ENCODE measurements at places on chromosomes 2 and 18.

- DNase-seq: no peak
Measured at GRCh38 chr18:32349728-32350395, 120.8 kb downstream of the GAREM1 start.

- DNase-seq: no peak
Measured at GRCh38 chr18:79936641-79937040, 14.8 kb downstream of the SLC66A2 start.

DNA sequence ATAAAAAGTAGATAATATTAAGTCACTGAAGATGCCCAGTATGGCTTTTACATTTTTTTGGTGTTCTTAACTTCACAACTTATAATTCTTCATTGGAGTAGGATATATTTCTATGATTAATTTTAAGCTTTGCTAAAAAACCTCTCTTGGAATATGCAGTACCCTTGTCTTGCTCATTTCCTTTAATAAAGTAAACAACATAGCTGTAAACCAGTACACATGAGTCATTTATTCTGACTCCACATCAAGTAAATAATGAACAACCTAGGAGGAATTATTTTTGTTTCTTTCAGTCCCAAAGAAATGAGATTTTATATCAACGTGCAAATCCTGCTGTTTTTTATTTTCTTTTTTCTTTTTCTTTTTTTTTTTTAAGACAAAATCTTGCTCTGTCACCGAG lies 869.1 kb downstream of the CNTNAP5 start:
- DNase-seq: no peak

GRCh38 chr2:2804528-2804927 lies 473.5 kb upstream of the MYT1L start:
- DNase-seq: no peak

DNA sequence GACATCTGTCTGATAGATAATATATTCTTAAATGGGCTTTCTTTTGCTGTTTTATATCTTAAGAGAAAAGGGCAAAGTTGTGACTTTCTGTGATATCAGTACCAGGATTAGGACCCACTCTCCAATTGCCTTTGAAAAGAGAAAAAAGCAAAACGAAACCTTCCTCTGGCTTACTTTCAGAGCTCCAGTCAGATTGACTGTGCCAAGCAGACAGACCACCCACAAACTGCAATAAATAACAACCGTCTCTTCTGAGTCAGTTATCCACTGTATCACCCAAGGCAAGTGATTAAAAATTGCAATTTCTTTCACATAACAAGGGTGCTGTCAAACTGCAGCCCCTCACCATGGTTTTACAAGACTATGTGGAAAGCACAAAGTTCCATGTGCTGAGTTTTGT lies 230.5 kb upstream of the SETBP1 start:
- DNase-seq: no peak

GRCh38 chr2:18045230-18045629 lies 166.8 kb downstream of the KCNS3 start:
- DNase-seq: no peak

DNA sequence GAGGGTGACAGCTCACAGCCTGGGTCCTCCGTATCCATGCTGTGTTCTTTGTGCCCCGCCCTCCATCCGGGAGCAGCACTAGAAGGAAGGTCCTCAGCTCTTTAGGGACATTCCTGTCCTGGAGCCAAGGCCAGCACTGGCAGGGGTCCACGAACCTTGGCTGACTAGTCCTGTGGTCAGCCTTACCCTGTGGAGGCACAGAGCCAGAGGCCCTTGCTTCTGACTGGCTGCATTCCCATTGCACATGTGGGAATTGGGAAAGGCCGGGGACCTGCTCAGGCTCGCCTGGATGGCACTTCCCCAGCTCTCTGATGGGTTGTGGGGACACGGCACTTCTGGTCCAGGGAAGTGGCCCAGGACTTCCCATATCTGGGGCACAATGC lies 24.9 kb upstream of the RHOB start:
- DNase-seq: no peak

DNA sequence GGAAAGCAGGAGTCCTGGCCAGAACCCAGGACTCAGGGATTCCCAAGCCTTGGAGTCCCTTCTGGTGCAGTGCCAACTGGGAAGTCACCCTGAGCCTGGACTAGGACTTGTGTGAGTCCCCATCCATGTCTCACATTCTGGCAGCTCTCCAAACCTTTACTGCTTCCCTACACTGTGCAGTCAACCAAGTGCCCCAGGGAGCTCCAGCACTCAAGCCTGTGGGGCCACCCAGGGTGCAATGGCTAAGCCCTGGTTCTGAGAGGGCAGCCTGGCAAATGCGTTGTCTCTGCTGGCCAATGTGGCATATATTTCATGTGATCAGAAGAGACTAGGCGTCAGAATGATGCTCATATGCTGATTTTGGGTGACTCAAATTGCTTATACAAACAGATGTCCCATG lies 223.4 kb downstream of the SP3 start:
- no peak for DNase-seq

GRCh38 chr18:911486-911885 lies 6.8 kb downstream of the ADCYAP1 start:
- DNase-seq: no peak

DNA sequence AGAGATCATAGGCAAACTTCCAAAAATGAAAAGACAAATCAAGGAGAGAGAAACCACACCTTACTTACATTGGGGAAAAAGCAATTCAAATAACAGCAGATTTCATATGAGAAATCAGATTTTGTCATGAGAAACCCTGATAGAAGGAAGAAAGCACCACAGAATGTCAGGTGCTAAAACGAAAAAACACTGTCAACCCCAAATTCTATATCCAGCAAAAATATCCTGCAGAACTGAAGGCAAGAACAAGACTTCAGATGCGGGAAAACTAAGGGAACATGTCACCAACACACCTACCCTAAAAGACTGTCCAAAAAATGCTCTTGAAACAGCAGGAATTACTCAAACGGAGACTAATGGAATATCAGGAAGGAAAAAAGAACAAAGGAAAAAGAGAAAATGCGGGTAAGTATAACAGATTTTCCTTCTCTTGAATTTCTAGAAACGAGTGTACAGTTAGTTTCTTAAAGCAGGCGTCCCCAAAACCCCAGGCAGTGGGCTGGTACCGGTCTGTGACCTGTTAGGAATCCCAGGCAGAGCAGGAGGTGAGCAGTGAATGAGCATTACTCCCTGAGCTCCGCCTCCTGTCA lies 7.3 kb upstream of the ID2 start:
- no peak for DNase-seq

GRCh38 chr2:38464971-38465788 lies 88.1 kb upstream of the ATL2 start:
- no peak for DNase-seq

- DNase-seq: no peak
Measured at GRCh38 chr2:32963941-32964340, 17.2 kb downstream of the LTBP1 start.

- no peak for DNase-seq
Measured at GRCh38 chr18:79558196-79558932, 121.2 kb upstream of the CTDP1 start.

DNA sequence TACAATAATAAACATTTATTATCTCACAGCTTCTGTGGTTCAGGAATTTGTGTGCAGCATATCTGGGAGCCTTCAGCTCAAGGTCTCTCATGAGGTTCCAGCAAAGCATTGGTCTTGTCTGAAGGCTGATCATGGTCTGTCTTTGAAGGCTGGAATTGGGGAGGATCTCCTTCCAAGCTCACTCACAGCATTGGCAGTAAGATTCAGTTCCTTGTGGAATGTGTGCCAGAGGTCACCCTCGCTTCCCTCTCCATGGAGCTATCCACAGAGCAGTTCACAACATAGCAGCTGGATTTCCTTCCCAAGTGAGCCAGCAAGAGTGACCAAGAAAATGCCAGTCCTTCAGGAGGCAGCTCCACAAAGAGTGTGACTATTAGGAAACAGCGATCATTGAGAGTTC lies 202.2 kb upstream of the ST6GAL2 start:
- DNase-seq: no peak

- DNase-seq: no peak
Measured at GRCh38 chr2:215511454-215512346, 75.8 kb upstream of the FN1 start.

- no peak for DNase-seq
Measured at GRCh38 chr2:60936757-60937156, 55.4 kb downstream of the REL start.

GRCh38 chr18:77086656-77087392 lies 45.8 kb downstream of the MBP start:
- no peak for DNase-seq

DNA sequence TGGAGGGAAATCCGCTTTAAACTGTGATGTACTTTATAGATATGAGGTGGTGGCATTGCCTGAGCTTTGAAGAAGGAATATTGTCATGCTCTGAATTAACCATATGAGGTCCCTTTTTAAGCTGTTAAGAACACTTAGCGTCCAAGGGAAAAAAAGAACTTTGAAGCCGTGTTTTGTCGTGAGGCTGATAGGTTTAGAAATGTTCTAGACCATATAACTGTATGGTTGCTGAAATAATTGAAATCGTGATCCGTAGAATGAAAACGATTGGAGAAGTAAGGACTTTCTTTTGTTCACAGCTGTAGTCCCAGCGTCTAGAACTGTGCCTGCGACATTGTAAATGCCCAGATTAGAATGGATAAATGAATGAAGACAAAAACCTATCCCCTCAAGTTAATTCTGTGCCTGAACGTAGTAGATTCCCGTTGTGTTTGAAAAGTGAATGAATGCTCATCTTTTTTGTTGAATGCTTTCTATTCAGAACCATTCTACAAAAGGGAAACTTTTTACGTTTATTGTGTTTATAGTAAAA lies 1.5 kb downstream of the SMCHD1 start:
- DNase-seq: no peak

- no peak for DNase-seq
Measured at GRCh38 chr18:60372596-60372995, at the start of gene MC4R. MC4R (minus strand) TSS chr18:60372775; CDS start chr18:60372349, 426 bp downstream.

GRCh38 chr2:224807153-224807964 lies 91.2 kb upstream of the CCDC195 start:
- DNase-seq: no peak

- DNase-seq: no peak
Measured at GRCh38 chr2:204683384-204683783, 138.1 kb downstream of the PARD3B start.

GRCh38 chr2:190180313-190181122 lies 118.0 kb upstream of the MSTN start:
- peak; percentile 7 for DNase-seq

DNA sequence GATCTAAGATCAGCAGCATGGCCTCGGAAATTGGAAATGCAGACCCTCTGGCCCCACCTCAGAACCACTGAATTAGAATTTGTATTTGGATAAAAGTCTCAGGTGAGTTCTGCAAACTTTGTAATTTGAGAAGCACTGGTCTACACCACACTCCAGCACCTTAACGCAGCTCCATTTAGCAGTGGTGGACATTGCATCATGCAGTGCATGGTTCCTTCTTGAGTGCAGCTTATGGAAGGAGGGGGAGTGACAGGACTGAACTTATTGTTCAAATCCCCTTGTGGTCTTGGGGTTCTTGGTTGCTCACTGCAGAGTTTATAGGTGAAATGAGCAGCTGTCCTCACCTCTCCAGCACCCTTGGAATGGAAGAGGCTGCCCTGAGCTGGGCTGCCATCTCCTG lies 17.4 kb upstream of the STEAP3 start:
- DNase-seq: no peak

DNA sequence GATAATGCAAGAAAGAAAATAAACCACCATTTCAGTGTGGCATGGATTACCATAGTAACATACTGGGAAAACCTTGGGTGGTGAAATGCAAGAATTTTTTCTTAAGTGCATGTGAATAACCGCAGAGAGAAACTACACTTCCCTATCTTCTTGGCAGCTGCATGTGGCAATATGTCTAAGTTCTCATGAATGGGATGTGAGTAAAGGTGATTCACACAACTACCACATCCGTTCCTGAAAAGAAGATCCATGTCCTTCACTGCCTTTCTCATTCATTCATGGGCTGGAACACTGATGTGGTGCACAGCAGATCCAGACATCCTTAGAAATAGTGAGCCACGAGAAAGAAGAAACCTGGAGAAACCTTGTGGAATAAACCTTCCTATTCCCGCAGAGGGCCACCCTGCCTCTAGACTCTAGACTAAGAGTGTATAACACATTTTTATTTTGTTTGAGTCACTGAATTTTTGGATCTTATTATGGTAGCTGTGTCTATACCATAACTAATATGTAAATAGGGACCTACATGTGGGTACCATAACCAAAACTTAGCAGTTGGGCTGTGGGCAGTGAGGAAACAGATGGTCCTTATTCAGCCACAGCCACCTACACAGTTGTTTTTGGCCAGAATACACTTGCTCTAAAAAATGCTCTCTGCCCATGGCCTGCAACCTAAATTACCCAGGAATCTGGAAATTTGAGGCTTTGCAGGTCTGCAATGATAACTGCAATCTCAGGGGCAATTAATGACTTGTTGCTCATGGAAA lies 573.3 kb downstream of the LRP1B start:
- no peak for DNase-seq

DNA sequence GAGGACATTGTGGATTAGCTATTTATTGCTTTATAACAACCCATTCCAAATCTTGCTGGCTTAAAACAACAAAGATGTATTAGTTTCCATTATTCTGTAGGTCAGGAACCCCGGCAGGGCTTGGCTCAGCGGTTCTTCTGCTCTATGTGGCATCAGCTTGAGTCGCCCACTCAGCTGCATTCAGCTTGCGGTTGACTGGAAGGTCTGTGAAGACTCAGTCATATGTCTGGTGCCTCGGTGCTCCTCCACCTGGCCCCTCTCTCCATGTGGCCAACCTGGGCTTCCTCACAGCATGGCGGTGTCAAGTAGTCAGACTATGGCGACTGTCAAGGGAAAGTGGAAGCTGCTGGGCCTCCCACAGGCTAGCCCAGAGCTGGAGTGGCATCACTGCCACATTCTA lies 48.6 kb downstream of the EMILIN2 start:
- DNase-seq: no peak

DNA sequence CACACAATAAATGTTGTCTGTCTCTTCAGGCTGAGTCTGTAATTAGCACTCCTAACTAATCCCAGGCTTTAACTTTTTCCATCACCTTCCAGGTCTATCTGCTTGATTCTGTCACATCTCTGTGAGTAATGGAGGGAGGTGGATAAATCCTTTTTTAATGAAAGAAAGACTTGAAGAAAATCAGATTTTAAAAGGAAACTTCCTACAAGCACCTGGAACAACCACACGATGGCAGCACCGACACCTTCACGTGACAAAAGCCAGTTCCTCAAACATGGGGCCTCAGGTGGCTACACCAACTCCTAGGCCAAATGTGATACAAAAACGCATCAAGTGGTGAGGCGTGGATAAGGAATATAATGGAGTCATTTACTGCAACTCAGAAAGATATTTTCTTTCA lies 41.8 kb downstream of the TGFBRAP1 start:
- no peak for DNase-seq

GRCh38 chr2:160703648-160704585 lies 210.3 kb upstream of the RBMS1 start:
- no peak for DNase-seq

- DNase-seq: no peak
Measured at GRCh38 chr18:72470391-72470790, 73.8 kb downstream of the CBLN2 start.
